Activated CD8-positive, alpha-beta memory T cell treated with anti-CD3 and anti-CD28 coated beads, Interleukin-2, amount 10 ng/mL, durations not matched to agents 7 days and 5 days (primary cell): ENCODE measurements at places on chromosomes 7 and 10.

DNA sequence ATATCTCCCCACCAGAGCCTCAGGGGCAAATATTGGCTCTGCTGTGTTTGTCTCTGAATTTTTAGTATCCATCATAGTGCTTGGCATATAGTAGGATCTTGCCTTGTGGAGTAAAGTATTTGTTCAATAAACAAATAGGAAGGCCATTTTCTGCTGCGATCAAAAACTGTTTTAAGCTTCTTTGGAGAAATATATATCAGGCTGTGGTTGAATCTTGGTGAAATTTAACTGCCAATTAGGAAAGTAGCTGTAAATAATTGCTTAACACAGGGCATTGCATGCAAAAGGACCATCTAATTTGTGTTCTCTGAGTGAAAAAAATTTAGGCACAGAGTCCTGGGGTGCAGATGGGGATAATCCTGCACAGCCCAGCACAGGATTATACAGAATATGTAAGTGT lies 15.1 kb downstream of the VCL start:
- no peak for DNase-seq

- DNase-seq = no peak
Observed at GRCh38 chr7:12281038-12281437, 69.9 kb downstream of the TMEM106B start.

DNA sequence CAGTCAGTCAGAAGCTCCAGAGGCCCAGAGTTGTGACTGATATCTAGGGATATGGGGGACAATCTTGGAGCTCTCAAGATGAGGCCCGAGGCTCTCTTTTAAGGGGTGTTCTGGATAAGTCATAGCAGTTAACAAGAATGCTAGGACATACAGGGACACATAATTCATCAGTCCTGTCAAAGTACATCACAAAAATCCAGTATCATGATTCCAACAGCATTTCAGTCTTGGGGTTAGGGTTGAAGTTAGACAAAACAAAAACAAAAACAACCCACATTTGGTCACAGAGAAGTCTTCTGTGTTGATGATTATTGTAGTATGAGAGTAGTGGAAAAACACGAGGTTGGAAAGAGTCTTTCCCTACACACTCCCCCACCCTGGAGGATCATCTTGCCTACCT lies 39.4 kb downstream of the BTRC start:
- no peak for DNase-seq

- DNase-seq = no peak
Observed at GRCh38 chr7:30286749-30287148, 2.4 kb downstream of the ZNRF2 start.

GRCh38 chr7:138324941-138325340 lies 135.1 kb upstream of the TRIM24 start:
- no peak for DNase-seq

DNA sequence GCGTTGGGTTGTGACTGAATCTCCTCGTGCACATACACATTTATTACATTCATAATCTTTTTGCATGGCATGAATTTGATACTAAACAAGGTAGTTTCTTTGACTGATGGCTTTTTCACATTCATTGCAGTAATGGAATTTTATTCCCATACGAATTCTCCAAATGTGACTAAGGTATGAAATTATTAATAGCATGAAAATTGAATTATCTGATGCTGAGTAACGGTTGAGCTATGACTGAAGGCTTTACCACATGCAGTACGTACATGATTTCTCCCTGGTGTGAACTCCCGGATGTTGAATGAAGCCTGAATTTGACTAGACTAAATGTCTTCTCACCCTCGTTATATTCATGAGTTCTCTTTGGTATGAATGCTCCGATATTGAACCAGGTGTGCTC lies 104.4 kb upstream of the C1GALT1 start:
- DNase-seq = no peak

GRCh38 chr7:19834566-19834965 lies 61.1 kb upstream of the TMEM196 start:
- no peak for DNase-seq

DNA sequence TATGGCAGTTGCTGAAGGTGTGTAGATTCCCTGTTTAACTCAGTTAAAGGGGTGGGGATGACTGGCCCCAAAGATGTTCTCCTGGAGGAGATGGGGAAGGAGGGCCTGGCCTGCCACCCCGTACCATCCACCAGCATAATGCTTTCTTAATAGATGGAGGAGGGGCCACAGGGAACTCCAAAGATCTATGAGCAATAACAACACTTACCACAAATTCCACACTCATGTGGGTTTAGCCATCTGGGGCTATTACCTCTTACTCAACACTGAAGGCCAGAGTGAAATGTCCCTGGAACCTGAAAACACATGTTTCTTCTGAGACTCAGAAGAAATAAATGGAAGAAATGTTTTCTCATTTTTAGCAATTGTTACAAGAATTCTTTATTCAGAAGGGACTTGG lies 259.0 kb downstream of the CXCL12 start:
- DNase-seq = no peak

GRCh38 chr10:114634609-114634979 lies 23.5 kb downstream of the ABLIM1 start:
- DNase-seq = no peak

DNA sequence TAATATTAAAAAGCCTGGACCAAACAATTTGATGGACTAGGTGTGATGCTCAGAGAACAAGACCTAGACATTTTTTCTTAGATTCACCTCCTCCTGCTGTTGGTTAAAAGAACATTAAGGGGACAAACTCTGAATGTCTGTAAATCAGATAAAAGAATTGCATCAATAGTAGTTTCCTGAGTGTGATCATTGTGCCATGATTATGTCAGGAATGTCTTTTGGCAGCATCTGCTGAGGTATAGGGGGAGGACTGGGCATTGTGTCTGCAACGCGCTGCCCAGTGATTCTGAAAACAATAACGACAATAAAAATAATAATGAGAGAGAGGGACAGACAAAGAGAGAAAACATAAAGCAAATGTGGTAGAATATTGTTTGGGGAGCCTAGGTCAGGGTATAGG lies 6.9 kb downstream of the C7orf57 start:
- no peak for DNase-seq

GRCh38 chr10:117768333-117769042 lies 225.9 kb downstream of the EMX2 start:
- DNase-seq = no peak

DNA sequence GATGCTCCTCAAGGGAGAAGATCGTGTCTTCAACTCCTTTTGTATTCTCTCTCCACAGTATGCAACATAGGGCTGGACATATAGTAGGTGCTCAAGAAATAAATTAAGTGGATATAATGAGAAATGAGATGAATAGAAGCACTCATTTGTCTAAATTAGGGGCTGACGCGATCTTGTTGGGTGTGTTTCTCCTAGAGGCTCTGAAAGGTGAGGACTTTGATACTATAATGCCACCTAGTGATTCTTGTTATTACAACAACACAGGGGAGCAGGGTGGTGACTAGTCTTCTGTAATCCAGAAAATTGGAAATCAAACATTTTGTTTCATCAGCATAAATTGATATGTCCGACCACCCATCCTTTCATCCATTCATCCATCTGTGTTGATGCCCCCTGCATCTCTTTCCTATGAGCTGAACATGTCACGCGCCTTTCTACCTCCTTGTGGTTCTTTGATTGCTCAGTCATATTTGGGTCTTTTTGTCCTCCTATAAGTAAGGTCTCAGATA lies 3.5 kb upstream of the CFAP58 start:
- DNase-seq = no peak

- no peak for DNase-seq
Observed at GRCh38 chr10:38094927-38095574, 914 bp downstream of the ZNF37A start.

DNA sequence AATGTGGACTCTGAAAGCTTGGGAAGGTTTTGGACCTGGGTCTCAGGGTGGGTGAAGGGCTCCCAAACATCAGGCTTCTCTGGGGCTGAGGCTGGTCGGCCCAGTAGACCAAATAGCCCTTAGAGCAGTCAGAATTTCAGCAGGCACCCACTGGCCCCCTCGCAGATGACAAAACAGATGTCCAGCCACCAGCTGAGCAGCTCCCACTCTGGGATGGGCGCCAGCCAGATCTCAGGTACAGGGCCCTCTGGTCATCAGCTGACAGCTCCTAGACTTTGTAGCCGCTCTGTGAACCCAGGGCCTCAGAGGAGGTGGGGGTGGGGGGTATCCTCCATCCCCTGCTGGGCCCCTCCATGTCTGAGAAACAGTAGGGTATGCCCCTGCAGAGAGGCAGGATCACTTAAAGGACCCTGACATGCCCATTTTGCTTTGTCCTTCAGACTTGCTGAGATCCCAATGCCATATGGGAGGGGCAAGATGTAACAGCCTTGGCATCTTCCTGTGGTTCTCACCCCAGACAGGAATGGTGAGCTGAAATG lies 26.5 kb downstream of the HSPA12A start:
- DNase-seq = no peak

DNA sequence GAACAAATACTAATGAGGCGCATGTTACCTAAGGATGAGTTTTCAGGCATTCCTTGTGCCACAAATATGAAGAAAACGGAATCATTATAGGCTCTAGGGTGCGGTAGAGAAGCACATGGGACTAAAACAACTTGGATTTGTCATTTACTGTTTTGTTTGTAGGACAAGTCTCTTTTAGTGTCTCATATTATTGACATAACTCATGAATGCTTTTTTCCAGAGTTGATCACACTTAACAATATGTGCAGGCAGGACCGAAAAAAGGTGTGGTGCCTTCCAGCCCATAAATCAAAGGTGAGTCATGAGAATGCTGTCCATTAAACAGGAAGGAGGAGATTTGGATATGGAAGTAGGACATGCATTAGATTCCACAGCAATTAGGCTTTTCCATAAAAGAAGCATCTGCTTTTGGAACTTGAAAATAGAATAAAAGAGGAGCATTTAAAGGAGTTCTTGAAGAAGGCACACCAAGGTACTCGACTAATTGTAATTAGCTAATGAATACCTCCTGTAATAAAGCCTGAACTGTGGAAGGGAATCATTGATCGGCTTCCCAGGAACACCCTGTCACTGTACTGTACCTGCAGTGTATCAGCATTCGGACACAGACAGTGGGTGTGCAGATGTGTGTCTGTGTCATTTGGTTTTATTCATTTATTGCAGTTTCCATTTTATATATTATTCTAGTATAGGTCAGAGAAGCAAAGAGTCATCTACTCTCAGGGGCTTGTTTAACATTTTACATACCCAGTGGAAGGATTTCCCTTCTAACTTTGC lies 119.7 kb upstream of the KLF14 start:
- DNase-seq = no peak

DNA sequence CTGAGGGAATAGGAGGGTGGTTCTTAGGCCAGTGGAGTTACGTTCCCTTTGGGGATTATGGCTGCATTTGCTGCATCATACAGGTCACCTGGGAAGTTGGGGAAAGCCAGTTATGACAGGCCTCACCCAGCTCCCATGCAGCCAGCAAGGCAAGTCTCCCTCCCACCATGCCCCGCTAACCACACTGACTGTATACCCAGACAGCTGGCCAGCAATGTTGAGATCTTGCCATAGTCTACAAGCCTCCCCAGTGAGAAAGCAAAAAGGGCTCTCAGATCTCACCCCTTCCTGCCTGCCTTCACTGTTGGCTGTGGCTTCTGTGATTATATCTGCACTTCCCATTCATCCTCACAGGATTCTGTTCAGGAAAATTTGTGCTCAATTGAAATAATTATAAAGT lies 133.3 kb upstream of the HGF start:
- DNase-seq = no peak

GRCh38 chr10:118950997-118951637 lies 78.4 kb upstream of the NANOS1 start:
- DNase-seq = no peak
